ENCODE measurements at places on chromosomes 1 and 21.
A peak's percentile ranks its signal among the peaks of the same experiment; 100 is the strongest.

GRCh38 chr1:153312570-153313186 is at the start of gene PGLYRP3:
TSS of gene PGLYRP3 (minus strand) at chr1:153312952. CDS start at chr1:153310665, 2,287 bp downstream.
- DNase-seq = no peak

DNA sequence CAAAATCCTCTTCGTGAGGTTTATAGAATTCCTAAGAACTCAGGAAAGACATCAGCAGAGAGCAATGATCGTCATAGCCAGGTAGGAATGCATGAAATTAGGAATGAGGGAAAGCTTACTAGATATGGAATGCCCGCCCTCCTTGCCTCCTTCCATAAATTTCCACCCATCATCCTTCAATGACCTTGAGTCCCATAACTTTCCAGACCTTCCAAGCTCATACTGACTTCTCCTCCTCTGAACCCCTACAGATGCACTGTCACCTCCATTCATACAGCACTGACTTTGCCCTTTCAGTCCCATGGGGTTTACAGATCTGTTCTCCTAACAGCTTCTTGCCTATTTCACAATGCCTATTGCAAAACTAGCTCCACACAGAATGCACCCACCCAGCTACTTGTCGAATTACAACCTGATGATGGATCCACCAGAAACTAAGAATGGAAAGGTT is 23.8 kb upstream of the PPP1R15B start:
- DNase-seq = no peak

DNA sequence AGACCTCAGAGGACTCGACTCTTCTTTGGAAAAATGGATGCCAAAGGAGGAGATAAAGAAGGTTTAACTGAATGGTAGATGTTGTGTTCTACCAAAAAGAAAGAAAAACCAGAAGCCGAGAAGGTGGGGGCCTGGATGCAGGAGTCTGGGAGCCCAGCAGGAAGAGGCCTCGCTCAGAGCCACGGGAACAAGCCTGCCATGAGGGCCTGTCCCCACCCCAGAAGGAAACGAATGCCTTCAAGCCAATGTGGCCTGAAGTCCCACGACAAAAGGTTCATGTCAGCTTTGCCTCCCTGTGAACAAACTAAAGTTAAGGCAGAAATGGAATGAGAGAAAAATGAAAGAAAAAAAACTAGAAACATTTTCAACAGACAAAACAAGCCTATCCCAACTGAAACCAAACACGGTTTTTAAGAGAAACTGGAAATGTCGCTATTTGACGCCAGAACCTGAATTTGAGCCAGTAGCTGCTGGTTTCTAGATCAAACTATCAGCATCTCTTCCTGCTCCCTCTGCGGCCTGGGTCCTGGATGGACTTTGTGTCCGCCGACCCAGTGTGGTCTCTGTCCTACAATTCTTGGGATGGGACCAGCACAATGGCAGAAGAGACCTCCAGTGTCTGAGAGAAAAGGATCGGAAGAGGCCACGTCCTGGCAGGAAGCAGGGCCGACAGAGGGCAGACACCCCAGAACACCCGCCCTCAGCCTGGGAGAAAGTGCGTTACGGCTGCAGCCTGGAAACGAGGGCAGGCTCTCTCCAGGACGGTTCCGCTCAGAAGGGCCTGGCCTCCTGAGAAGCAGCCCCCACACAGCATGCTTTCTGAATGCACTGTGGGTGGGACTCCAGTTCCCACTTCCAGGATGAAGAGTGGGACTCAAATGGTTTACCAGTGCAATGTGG is 35.2 kb downstream of the SLC45A1 start:
- no peak for DNase-seq

GRCh38 chr1:213984387-213985208 is 3.2 kb upstream of the PROX1 start:
- DNase-seq = no peak

GRCh38 chr1:57479471-57479870 is 55.6 kb upstream of the DAB1 start:
- DNase-seq = no peak

DNA sequence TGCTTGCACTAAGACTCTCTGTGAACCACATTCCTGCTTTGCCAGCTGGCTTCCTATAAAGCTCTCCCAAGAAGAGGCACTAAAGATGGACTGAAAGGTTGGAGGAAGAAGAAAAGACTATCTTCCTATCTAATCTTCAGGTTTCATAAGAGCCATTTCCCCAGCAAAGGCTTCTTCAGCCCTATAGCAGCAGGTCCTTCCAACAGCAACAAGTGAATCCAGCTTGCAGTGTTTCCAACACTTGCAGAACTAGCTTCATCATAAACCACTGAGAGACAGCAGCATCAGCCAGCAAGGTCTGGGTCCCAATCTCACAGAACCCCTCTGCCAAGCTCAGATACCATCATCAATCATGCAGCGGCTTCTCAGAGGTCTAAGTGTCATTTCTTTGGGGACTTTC is 28.1 kb downstream of the FOXJ3 start:
- DNase-seq = no peak

DNA sequence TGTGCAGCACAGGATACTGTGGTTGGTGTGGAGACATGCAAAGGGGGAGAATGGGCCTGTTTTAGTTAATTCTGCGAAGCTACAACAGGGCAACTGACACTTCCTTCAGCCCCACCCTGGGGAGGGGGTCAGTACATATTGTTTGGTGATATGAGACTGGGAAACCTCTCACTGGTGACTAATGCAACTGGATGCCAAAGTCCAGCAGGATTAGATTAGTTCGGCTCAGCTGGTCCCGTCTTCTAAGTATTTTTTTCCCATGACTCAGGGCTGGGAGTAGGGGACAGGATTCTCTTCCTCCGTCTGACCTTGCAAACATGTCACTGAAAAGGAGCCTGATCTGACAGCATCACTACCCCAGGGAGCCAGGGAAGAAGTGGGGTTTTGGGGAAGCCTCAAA is 43.0 kb downstream of the PLXNA2 start:
- no peak for DNase-seq

DNA sequence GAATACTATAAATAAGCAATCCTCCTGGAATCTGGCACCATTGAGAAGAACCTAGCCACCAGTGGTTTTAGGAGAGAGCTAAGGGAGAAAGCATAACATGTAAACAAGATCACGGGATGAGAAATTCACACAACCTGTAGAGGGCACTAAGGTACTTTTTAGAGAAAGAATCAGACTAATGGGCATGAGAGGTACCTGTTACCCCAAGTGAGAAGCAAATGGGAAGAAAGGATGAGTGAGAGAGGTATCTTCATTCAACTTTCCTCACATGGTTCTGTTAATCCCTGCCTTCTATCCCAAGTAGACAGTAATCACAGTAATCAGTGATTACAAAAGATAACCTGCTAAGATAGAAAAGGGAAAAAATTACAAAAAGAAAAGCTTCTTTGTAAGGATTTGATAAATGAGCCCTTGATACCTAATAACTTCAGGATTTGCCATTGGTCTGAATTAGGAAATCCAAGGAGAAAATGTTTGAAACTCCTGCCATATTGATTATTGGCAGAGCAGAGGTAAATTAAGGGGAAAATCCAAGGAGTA is 251.1 kb upstream of the ADGRL2 start:
- no peak for DNase-seq

DNA sequence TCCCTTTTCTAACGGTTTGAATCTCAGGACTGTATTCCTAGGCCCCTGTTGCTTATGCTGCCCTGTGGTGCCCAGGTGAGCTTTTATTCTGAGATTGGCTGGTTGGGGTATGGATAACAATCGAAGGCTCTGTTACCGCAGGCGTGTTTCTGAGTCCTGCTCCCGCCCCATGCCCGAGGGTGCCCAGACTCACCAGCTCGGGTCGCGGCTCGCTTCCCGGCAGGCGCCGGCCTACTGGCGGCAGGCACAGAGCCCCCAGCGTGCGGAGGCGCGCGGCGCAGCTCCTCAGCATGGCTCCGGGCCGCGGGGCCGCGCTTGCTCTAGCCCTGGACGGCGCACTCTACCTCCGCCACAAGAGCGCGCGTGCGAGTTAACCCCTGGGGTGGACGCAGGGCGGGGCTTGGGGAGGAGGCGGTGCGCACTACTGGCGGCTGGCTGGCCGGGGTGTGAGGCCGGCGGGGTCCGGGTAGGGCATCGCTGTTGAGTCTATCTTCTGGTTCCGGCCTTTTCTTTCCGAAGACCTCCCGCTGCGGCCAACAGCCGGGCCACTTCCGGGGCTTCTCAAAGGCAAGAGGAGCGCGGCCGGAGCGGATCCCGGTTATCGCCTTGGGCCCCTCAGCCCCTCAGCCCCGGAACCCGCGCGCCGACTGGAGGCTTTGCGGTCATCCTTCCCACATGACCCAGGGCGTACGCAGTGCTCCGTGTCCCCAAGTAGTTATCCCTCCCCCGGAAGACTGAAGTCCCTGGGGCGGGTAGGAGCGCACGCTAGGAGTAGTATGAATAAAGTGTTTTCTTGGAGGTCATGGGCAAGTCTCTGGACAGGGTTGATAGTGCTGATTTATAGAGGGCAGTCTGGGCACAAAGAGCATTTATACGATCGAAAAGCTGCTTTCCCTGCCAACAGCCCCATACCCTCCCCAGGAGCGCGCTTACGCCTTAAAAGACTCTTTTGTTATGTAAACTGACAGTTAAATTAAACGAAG is at the start of gene THEM4:
THEM4 (minus strand) TSS at position 345 of the 983 bp plus-strand sequence; CDS start at position 292, 53 bp downstream.
- peak; percentile 91 for DNase-seq

- no peak for DNase-seq
These were observed 20.1 kb downstream of the RAP1A start for GRCh38 chr1:111639602-111640198.

DNA sequence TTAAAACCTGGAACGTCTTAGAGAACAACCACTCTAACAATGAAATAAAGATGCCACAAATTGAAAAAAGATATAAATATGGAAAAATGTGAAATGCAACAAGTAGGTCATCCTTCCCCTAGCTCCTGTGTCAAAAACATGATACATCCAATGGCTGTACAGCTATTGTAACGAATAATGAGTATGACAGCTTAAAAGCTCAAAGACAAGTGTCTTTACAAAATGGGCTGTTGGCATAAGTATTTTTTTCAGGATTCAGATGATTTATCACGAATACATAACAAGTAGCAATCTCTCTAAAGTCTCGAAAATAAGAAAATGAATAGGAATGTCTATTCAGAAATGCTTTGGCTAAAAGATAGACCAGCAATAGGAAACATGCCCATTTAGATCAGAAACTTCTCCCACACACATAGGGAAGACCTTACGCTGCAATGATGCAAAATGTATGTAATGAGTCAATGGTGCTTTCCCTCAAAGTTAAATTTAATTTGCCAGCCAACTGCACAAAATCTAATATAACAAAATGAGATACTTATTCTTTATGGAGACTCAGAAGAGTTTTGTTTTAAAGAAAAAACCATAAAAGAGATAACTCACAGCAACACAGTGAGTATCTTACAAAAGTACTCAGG is 8.3 kb downstream of the TGFBR3 start:
- DNase-seq = no peak

DNA sequence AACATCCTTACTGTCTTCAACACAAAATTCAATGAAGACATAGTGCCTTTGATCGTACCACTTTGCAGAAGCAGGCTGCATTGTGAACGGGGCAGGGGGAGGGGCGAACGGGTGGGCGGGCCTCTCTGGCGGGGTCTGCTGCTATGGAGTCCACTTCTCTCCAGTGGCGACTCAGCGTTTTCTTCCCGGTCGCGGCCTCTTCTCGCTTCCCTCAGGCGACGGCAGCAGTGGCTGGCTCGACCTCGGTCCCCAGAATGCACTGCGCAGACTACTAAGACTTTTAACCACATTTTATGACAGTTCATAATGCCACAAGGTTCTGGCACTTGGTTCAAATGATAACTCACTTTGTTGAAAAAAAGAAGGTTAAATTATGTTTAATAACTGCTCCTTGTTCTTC is 21.2 kb downstream of the GBP2 start:
- DNase-seq = no peak

GRCh38 chr1:222171005-222171404 is 376.9 kb downstream of the HHIPL2 start:
- DNase-seq = no peak

- DNase-seq = no peak
These were observed 26.1 kb downstream of the ARMH1 start for GRCh38 chr1:44700573-44700972.
